Aorta (tissue), 5 donors: ENCODE measurements at places on chromosomes 2 and 18. TPM values are rescaled to one million over a fixed set of nuclear protein-coding genes. Genes with fewer than 3 reads are reported as not detected.
A peak's percentile ranks its signal among the peaks of the same experiment; 100 is the strongest.

FLACC1 gene
- 6.1 TPM for total RNA-seq

KIDINS220 gene
- total RNA-seq: 67.9 TPM

CHRND gene
- not detected for total RNA-seq

FAM161A gene
- 2.4 TPM for total RNA-seq

DNA sequence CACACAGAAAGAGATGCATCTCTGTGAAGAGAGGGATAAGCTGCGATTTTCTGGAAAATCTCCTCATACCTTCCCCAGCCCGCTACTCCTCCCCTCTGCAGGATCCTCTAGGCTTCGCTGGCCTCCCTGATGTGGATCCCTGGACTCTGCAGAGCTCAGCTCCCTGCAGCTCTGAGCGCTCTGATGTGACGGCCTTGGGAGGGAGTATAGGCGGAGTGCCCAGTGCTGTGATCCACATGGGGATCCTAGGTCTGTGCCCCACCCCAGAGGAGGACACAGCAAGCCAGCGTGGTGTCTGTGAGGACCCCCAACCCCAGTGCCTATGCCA, 111.0 kb downstream of the GYPC start:
- H3K4me3 ChIP-seq: no peak overlapping the region
- no peaks in the 10 kb centered on the region for H3K36me3 ChIP-seq
- H3K4me1 ChIP-seq: no peaks in the 10 kb centered on the region

- H3K36me3 ChIP-seq: no peaks in the 10 kb centered on the region
- no peaks in the 10 kb centered on the region for H3K27me3 ChIP-seq
- H3K4me3 ChIP-seq: no peak overlapping the region
- H3K4me1 ChIP-seq: no peaks in the 10 kb centered on the region
Measured at GRCh38 chr2:66324909-66325528, 109.9 kb upstream of the MEIS1 start.

DNA sequence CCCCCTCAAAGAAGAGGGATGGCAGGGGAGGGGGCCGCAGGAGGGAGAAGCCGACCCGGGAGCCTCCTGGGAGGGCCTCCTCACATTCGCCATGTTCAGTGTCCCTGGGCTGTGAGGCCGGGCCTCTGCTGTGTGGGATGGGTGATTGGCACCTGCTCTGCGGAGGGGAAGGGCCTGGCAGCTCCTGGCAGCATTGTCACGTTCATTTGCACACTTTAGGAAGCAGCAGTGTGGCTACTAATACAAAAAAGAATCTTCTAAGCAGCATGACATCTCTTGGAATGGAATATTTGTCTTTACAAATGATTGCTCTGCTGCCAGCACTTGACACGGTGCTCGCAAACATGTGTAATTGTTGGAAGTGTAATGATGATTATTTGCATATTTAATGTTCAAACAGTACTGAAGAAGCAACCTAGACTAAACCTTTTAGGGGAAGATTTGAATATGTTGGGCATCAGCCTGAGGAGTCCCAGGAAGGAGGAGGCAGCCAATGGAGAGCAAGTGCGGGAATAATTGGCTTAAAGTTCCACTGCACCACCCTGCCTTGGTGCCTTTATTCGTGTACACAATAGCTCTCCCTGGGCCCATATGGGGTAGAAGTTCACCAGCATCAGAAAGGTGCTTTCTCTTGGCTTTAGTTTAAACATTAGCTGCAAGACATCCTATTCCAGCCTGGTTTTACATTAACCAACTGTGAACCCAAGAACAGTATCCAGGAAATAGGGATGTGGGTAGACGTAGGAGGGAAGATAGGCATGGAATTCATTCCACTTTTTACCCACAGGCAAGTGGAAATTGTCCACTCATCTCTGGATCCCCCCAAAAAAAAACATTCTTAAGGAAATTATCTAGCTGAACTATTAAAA, 404.9 kb downstream of the TMEM182 start:
- no peak overlapping the region for H3K27ac ChIP-seq
- no peaks in the 10 kb centered on the region for H3K27me3 ChIP-seq
- H3K4me1 ChIP-seq: no peaks in the 10 kb centered on the region
- no peak for DNase-seq
- no peak overlapping the region for H3K4me3 ChIP-seq

- H3K4me3 ChIP-seq: no peak overlapping the region
- H3K4me1 ChIP-seq: no peaks in the 10 kb centered on the region
- no peaks in the 10 kb centered on the region for H3K36me3 ChIP-seq
- H3K27me3 ChIP-seq: no peaks in the 10 kb centered on the region
Measured at GRCh38 chr2:29796446-29796845, 124.9 kb downstream of the ALK start.

- H3K4me1 ChIP-seq: no peaks in the 10 kb centered on the region
- no peaks in the 10 kb centered on the region for H3K36me3 ChIP-seq
- no peak for DNase-seq
- H3K27me3 ChIP-seq: no peaks in the 10 kb centered on the region
- H3K4me3 ChIP-seq: no peak overlapping the region
Measured at GRCh38 chr2:121118951-121119350, 166.1 kb downstream of the TFCP2L1 start.

- H3K36me3 ChIP-seq: no peaks in the 10 kb centered on the region
- H3K27ac ChIP-seq: no peak overlapping the region
- DNase-seq: no peak
- H3K4me3 ChIP-seq: no peak overlapping the region
- no peaks in the 10 kb centered on the region for H3K27me3 ChIP-seq
Measured at GRCh38 chr2:201208563-201209252, 25.8 kb downstream of the CASP10 start.

- H3K27me3 ChIP-seq: no peaks in the 10 kb centered on the region
- no peaks in the 10 kb centered on the region for H3K36me3 ChIP-seq
Measured at GRCh38 chr2:120737340-120738101, 1.9 kb downstream of the GLI2 start.

- H3K27me3 ChIP-seq: no peaks in the 10 kb centered on the region
- DNase-seq: peak; percentile 81
- no peak overlapping the region for H3K4me3 ChIP-seq
- H3K36me3 ChIP-seq: no peaks in the 10 kb centered on the region
Measured at GRCh38 chr2:199485732-199486335, 28.1 kb upstream of the SATB2 start.
